Activated naive CD4-positive, alpha-beta T cell (primary cell): ENCODE measurements at places on chromosomes 11 and 22.

DNA sequence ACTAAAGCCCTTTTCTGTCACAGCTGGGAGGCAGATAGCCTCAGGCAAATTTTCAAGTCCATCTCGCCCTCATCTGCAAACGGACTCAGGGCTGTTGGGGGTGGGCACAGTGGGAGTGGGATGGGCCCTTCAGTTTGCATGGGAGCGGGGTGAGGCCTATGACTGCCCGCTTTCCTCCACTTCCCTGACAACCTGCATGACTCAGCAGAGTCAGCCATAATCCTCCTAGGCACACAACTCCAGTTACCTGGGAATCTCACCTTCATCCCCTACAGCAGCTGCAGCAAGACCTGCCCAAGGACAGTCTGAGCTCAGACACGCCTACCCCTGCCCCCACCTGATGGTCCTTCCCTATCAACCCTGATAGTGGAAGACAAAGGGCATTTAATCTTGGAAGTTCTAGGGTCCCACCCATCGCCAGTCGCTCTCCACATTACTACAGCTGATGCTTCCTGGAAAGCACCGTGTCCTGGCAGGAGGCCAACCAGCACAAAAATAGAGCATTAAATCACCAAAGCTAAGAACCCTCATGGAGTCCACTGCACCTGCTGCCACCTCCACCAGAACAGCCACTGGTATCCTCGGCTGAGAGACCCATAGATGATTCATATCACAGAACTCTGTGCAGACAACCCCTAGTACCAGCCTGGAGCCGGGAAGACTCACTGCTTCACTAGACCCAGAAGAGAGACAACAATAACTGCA is 319.3 kb downstream of the DCDC1 start:
- no peak for DNase-seq

- no peak for DNase-seq
Measured at GRCh38 chr11:47977623-47978022, 2.7 kb upstream of the PTPRJ start.

DNA sequence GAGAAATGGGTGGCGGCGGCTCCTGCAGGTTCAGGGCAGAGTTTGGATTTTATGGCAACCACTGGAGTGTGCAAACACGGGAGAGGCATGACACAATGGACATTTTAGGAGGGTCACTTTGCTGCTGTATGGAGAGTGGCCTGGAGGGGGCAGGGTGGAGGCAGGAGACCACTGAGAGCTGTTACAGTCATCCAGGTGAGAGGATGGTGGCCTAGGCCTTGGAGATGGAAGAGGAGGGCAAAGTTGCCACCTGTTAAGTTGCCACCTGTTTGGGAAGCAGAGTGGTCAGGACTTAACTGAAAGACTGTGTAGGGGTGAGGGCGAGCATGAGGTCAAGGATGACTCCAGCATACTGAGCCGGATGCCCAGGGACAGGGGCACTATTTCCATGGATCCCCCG is 2.3 kb upstream of the RAD9A start:
- peak; percentile 48 for DNase-seq

DNA sequence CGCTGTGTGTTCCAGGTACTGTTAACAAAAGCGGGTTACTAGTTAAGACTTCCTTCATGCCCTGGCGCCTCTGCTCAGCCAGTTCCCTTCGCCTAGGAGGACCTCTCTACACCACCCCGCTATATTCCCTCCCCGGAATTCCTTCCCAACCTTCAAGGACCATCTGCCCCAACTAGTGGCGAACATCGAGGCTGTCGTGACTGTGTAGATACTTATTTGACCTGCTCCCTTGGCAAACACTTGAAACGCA is 450 bp upstream of the BCL2L13 start:
- DNase-seq: no peak

DNA sequence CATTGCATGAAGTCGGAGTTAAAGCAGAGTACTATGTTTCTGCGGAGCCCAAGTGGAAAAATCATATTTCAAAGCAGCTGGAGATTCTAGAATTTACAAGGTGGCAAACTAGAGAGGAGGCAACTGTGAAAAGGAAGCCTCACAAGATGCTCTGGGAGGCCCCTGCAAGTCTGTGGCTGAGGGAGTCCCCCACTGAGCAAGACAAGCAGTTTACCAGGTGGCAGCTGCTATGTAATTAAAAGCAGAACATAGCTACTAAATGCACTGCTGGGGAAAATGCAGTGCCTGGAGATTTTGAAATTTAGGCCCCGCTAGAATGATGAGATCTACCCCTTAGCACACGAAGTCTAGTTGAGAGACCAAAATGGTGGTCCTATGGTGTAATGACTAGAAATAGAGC is 728.0 kb downstream of the OPCML start:
- no peak for DNase-seq

- DNase-seq: no peak
Measured at GRCh38 chr11:88398372-88398771, 60.8 kb upstream of the CTSC start.

DNA sequence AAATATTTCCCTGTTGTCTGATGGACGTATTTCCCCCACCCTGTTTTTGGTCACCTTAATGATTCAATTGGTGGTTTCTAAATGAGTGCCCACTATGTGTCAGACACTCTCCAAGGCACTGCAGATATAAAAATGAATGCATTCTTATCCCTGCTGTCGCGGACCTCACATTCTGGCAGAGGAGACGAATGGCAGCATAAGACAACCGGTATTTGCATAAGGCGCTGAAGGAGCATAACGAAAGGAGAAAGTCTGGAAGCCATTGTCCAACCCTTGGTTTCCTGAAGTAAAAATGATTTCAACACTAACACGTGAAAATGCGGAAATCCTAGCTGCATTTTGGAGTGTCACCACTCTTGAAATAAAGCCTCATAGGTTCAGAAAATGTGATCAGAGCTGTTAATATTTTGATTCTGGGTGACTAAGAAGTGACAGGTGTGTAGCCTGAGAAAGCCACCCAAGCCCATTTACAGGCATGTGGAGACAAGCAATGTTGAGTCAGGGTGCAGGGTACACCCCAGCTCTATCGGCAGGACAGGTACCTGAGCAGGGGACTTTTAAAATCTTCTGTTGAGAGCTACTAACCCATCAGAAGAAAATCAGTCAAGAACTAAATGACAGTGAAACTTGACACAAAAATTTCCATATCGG is 10.1 kb upstream of the GAB2 start:
- DNase-seq: no peak

DNA sequence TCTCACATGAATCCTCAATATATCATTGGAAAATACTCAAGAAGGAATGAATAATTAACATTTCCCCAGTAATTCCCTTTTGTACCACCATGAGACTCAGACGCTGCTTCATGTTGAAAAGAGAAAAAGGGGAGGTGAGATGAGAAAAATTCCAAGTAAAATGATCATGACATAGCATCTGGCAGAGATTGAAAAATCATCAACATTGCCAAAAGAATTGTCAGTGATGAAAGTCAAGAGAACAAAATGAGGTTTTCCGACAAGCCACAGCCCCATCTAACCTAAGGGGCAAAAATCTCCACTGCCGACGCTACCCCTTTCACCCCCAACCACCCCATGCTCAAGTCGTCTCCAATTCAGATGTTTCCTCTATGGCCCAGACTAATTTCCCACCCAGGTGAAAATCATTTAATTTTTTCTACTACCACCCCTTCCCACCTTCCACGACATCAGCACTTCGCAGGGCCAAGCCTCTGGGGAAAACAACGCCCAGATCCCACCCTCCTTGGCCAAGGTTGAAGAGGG is 1.2 kb downstream of the RAB6A start:
- DNase-seq: no peak

- DNase-seq: no peak
Measured at GRCh38 chr11:114209904-114210303, 86.3 kb upstream of the NNMT start.

GRCh38 chr11:70759846-70760245 is 361.5 kb downstream of the CTTN start:
- DNase-seq: no peak

DNA sequence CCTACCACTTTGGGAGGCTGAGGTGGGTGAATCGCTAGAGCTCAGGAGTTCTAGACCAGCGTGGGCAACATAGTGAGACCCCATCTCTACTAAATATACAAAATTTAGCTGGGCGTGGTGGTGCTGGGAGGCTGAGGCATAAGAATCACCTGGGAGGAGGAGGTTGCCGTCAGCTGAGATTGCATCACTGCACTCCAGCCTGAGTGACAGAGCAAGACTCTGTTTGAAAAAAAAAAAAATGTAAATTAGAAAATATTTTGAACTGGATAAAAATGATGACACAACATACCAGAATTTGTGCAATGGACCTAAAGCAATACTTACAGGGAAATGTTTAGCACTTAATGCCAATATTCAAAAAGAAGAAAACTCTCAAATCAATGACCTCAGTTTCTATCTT is 46.4 kb downstream of the ATG16L2 start:
- DNase-seq: no peak

- DNase-seq: no peak
Measured at GRCh38 chr11:31995525-31996094, 95.3 kb upstream of the RCN1 start.
